ENCODE measurements at places on chromosomes 5 and 9.

DNA sequence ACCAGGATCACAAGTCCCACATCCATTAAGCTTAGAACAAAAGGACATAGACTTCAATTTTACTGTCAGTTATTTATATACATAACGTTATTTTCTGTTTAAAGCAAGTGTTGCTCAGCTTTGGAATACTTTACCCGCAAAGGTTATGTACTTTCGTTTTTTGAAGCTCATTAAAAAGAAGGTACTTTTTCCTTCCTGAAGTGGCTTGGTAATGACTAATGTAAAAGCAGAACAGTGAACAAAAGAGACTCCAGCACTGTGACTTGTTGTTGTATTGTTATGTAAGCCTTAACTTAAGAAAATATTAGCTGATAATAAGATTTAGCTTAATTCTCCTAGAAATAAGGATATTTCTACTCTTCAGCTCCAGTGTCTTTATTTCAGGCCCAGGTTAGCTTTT is 97.3 kb upstream of the SLCO6A1 start:
- no peak for DNase-seq

DNA sequence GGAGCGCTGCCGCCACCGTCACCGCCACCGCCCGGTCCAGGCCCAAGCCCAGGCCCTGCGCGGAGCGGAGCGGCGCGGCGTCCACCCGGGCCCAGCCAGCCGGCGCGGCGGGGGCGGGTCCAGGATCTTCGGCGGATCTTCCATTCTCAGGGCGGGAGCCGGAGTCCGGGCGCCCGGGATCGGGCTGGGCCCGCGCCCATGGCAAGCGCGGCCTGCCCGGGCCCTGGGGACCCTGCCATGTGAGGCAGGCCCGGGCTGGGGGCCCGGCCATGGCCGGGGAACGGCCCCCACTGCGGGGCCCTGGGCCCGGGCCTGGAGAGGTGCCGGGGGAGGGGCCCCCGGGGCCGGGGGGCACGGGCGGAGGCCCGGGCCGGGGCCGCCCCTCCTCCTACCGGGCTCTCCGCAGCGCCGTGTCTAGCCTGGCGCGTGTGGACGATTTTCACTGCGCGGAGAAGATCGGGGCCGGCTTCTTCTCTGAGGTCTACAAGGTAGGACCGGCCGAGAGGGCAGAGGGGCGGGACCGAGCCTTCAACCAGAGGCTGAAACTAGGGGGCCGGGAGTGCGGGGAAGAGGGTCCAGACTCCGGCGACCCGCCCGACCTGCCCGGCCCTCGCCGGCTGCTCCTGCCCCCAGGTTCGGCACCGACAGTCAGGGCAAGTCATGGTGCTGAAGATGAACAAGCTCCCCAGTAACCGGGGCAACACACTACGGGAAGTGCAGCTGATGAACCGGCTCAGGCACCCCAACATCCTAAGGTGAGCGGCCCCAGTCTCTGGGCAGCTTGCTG is 482 bp downstream of the TESK1 start:
- DNase-seq = no peak

GRCh38 chr5:71748360-71748759 is 29.3 kb downstream of the CARTPT start:
- no peak for DNase-seq

GRCh38 chr9:19243366-19244033 is 13.0 kb downstream of the DENND4C start:
- DNase-seq = no peak

GRCh38 chr9:112382066-112382465 is 2.2 kb downstream of the HSDL2 start:
- no peak for DNase-seq

DNA sequence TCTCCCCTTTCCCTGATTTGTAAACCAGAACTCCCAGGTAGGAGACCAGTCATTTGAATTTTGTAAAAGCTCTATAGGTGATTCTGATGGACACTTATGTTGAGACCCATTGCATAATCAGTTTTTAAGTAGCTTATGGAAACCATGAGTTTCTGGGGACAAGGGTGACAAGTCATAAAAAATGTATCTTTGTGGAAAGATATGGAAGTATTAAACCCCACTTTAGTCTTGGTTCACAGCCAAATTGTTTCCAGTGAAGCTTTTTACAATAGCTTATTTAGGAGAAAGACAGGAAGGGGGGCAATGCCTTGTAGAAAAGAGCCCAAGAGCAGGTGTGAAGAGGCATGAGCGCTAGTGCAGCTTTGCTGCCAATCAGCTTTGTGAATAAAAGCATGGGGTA is 453 bp upstream of the CCL28 start:
- DNase-seq = no peak

DNA sequence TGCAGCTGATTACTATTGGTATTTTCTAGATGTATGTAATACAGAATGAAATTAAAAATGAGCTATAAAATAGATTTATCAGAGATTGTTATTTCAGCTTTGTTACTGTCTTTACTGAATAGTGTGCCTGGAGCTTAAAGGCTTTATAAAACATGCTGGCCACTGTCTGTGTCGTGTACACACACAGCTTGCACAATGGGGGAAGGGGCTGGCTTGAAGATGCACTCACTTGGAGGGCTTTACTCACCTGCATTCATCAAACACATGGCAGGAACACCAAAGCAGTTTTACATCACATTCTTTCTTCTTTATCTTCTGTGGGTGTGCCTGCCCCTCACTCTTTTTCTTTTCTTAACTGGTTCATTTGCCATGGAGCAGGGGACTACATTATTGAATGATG is 60.9 kb downstream of the TLE4 start:
- DNase-seq = no peak

GRCh38 chr5:115452536-115453235 is 91.9 kb downstream of the FEM1C start:
- DNase-seq = no peak

DNA sequence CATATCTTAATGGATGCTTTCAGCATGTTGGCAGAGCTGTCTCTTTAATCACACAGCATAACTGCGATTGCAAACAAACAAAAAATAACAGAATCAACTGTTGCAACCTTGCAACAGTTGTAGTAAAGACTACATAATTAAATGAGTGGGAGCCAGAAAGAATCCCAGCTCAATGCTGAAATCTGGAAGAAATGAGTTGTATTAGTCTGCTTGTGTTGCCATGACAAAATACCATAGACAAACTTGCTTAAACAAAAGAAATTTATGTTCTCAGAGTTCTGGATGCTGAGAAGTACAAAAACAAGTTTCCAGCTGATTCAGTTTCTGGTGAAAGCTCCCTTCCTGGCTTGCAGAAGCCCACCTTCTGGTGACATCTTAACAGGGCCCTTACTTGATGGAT is 260.9 kb upstream of the TUSC1 start:
- no peak for DNase-seq

GRCh38 chr5:117652958-117653280 is 1078.3 kb upstream of the SEMA6A start:
- DNase-seq = no peak

DNA sequence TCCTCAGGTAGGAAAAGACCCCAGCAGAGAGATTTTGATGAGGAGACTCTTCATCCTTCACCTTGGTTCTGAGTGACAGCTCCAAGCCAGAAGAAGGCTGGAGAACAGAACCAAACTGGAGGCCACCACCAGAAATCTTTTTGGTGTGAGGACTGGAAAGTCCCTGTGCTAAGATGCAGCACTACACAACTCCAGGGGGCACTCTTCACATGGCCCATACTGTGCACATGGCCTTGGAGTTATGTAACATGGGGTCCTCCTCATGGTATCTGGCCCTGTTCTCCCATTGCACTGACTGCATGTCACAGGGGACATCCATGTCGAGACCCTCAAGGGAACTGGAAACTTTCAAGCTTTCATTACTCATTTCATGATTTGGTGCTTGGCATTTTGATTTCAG is 17.3 kb upstream of the STX17 start:
- DNase-seq = no peak

GRCh38 chr9:129237164-129237611 is 59.1 kb upstream of the IER5L start:
- peak; percentile 11 for DNase-seq

GRCh38 chr9:98944057-98944733 is 488 bp downstream of the COL15A1 start:
- no peak for DNase-seq

DNA sequence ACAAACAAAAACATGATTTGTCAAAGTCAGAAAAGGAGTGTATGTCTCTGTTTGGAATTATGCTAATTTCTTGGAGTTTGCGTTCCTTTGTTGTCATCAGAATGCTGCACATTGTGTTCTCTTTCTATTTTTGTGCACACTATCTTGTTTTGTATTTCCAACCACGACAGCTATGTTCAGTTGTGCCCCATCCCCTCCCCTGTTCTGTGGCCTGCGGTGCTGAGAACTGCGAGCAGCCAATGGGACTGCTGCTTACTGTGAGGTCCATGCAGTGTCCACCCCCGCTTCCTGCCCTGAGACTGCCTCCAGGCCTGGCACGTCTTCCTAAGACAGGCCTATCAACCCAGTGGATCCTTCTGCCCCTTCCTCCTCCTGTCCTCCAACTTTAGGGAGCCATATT is 76.8 kb downstream of the PALM2AKAP2 start:
- no peak for DNase-seq

DNA sequence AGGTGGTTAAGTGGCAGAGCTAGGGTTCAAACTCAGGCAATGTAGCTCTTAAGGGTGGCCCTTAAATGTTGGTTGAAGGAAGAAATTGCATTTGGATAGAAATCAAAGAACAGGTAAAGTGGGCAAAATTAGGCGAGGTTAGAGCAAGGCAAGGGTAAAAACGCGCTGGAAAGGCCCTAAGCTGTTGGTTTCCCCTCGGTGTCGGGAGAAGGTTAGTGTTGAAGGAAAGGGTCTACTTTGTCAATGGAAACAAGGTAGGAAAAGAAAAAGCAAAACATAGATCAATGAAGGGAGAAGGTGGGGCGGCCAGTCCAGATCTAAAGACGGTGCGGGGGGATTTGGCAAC is 431 bp downstream of the FASTKD3 start:
- no peak for DNase-seq

DNA sequence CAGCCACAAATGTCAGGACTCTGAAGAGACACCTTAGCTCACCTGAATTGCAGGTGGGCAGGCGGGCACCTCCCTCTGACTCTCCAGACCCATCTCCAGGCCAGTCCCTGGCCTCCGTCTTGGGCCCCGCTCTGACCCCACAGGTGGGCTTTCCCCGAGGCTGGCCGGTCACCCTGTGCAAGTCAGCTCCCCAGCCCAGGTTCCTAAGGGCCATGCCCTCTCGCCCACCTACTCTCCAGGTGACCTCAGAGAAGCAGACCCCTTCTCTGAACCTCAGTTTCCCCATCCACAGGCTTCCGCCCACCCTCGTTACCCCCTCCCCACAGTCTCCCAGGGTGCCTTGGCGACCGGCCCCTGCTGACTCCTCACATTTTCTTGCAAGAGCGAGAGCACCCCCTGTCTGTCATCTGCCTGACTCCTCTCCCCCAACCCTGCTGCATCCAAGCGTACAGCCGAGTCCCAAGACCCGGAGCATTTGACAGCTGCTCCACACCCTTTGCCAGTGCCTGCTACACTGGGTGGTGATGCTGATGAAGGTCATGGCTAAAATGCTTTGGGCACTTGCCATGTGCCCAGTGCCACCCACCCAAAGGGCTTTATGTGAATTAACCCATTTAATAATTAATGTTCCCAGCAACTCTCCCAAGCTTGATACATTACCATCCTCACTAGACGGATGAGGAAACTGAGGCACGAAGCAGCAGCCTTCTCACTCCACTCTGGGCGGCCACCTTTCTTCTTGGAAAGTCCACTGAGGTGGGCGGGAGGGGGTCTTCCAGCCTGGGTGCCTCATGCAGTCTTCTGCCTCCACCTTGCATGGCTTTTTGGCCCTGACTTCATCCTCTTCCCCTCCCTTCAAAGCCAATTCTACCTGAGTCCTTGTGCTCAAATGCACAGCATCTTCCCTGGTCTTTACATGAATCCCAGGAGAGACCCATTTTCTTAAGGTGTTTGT is 51.1 kb upstream of the ORM1 start:
- DNase-seq = no peak

- DNase-seq = no peak
These were observed 95.5 kb upstream of the ERBIN start for GRCh38 chr5:65830856-65831255.

DNA sequence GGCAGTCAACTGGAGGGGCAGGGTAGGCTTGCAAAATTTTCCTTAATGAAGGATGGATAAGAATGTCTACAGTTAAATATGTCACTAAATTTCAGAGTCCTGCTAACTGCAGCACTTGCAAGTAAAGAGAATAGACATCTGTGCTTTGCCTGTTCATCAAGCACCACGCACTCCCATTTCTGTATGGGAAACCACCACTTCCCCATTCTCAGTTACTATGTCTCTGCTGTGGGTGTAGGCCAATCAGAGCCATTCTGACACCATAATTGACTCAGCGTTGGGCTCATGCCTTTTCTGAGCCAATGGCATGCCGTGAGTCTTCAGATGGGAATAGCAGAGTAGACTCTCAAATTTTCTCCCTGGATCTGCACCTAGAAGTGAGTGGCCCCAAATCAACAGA is 247.5 kb downstream of the GABRB2 start:
- DNase-seq = no peak

DNA sequence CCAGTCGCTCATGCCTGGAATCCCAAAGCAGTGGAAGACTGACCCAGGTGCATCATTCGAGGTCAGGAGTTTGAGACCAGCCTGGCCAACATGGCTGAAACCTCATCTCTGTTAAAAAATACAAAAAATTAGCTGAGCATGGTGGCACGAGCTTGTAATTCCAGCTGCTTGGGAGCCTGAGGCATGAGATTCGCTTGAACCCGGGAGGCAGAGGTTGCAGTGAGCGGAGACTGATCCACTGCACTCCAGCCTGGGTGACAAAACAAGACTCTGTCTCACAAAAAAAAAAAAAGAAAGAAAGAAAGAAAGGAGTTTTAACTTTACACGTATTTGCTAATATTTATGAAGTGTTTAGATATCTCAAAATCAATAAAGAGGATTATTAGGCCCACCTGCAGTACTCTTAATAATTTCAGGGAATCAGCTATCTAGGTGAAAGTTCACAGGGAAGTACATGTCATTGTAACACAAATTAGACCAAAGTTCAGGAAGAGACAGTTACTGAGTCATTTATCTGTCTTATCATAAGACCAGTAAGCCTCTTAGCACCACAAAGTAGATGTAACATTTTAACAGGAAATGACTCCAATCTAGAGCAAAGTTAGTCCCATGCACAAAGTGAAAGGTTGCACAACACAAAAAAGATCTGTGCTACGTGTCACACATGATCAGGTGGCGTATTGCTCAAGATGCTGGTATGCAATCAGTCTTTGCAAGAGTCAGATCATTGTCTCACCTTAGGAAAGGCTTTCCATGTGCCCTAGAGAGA is 34.1 kb upstream of the PLIN2 start:
- peak; percentile 100 for DNase-seq

- peak; percentile 94 for DNase-seq
These were observed 46.7 kb downstream of the FNBP1 start for GRCh38 chr9:129996161-129996830.

DNA sequence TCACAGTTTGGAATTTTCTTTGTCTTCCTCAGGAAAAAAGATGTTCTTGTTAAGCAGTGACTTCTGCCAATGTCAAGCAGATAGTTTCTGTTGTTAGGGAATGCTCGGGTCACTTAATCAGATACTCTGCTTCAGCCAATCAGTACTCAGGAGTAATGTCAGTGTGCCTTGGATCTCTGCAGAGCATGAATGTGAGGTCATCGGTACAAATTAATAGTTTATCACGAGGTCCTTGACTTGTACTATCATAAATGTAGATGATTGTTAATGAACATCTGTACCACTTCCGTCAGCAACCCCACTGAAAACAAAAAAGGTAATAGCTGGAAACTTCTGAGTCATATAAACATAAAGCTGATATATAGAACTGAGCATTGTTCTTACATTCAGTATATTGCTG is 73.6 kb downstream of the FBXL7 start:
- DNase-seq = no peak

Measured in CD14-positive monocyte (primary cell).